ENCODE measurements at places on chromosomes 4 and X. TPM values are rescaled to one million over a fixed set of nuclear protein-coding genes. Genes with fewer than 3 reads are reported as not detected.
A peak's percentile ranks its signal among the peaks of the same experiment; 100 is the strongest.

NAA11 gene
- not detected for polyA plus RNA-seq

- peak; percentile 50 for DNase-seq
Observed at GRCh38 chr4:105145903-105146275, 787 bp upstream of the TET2 start.

FAT1 gene
- not detected for polyA plus RNA-seq

DNA sequence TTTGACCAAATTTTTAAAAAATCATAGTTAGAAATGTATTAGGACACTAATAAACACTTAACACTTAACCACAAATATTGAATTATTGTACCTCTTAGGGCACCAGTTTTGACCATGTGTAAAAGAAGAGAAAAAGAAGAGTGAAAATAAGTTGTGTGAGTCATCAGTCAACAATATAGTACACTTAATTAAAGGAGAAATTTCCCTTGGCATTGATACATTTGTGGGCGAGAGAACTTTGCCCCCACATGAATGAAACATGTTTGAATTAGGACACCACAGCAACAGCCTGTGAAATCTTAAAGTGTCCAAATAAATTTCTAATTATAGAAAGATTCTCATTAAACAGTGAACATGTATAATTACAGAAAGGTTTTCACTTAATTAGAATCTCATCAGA is 1292.8 kb upstream of the TENM3 start:
- no peak for DNase-seq

GRCh38 chr4:102869569-102870197 is 891 bp downstream of the CISD2 start:
- DNase-seq, result no peak

- DNase-seq, result no peak
Observed at GRCh38 chr4:108355186-108355901, 186.6 kb upstream of the LEF1 start.

DNA sequence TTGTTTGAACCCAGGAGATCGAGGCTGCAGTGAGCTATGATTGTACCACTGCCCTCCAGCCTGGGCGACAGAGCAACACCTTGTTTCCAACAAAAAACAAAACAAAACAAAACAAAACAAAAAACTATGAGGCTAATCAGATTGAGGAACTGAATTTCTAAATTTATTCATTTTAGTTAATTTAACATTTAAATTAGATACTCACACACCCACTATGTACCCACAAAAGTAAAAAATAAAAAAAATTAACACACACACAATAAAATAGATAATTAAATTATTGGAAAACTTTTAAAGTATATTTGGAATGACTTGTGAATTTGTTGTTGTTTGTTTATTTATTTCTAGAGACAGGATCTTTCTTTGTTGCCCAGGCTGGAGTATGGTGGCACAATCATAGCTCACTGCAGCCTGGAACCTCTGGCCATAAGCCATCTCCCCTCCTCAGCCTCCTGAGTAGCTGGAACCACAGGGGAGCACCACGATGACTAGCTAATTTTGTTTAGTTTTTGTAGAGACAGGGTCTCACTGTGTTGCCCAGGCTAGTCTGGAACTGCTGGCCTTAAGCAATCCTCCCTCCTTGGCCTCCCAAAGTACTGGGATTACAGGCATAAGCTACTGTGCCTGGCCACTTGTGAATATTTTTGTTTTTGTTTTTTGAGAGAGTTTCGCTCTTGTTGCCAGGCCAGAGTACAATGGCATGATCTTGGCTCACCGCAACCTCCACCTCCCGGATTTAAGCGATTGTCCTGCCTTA is 9.8 kb upstream of the ZNF157 start:
- no peak for DNase-seq

GRCh38 chrX:40050532-40050931 is 47.2 kb downstream of the BCOR start:
- DNase-seq, result no peak
